Skin of body (tissue), 3 donors: ENCODE measurements at places on chromosomes 3 and 15.

DNA sequence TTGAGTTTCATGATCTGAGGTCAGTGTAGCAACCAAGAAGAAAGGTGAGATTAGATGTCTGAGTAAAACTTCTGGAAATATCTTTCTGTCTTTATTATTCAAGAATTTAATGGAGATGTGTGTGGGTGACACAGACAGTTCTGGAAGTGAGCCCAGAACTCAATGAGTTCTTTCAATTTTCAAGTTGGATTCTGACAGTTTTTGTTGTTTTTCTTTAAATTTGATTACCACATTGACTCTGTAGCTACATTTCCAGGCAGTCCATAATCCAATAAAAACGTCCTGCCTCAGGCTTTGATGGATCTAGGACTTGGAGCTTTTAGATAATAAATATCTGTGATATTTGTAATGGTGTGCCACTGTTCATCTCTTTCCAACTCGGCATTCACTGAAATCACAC, 3.9 kb upstream of the PARP14 start:
- DNase-seq = no peak

GRCh38 chr3:129282727-129283327, 4.2 kb downstream of the HMCES start:
- no peak for DNase-seq

DNA sequence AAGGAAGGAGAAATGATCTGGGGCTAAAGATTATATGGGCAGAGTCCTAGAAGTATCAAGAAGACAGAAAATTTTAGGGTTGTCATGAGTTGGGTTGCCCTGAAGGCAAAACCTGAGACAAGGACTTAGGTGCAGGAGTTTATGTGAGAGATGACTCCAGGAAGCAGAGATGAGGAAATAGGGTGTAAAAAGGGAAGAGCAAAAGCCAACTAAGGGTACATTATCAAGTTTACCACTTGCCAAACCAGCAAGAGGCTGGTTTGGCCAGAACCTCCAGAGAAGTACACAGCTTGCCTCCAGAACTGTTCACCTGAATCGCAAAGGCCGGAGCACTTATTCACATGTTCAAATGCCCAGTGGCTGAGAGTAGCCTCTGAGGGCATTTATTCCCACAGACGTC, 116.7 kb downstream of the FHIT start:
- DNase-seq = no peak

DNA sequence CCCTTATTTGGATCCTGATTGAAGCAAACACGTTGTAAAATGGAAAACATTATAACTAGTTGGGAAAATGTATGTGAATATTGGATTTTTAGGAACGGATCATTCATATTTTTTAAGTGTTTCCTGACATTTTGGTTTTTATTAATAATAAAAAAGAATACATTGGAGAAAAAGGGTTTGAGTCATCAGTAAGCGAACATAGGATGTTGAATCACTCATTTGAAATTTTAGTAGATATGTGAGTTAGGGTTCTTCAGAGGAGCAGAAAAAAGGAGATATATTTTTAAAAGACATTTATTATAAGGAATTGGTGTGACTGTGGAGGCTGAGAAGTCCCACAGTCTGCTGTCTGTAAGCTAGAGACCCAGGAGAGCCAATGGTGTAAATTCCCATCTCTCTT, 258.5 kb downstream of the PTPRG start:
- DNase-seq = no peak

DNA sequence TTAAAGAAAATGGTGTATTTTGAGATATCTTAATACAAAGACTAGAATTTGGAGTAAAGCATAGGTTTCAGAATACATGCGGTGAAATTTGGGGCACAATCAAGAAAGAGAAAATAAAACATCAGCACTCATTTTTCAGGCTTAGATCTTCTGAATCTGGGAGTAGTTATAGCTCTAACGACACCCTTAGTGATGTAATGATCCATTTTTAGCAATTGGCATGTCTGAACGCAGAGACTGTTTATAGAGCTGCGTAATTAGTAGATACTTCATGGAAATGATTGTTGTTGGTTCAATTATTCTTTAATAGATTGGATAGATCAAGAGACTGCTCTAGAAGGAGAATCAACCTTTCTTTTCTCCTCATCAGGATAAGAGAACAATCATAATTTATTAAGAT, 47.5 kb upstream of the SNRK start:
- peak; percentile 84 for DNase-seq

GRCh38 chr3:197748597-197749314, 927 bp upstream of the FYTTD1 start:
- peak; percentile 30 for DNase-seq

- DNase-seq = no peak
Measured at GRCh38 chr3:110767156-110767555, 304.5 kb upstream of the NECTIN3 start.
